ENCODE measurements at places on chromosomes 2 and 18.
A peak's percentile ranks its signal among the peaks of the same experiment; 100 is the strongest.

- no peak for DNase-seq
These were observed 229.4 kb upstream of the SMAD2 start for GRCh38 chr18:48159816-48160215.

DNA sequence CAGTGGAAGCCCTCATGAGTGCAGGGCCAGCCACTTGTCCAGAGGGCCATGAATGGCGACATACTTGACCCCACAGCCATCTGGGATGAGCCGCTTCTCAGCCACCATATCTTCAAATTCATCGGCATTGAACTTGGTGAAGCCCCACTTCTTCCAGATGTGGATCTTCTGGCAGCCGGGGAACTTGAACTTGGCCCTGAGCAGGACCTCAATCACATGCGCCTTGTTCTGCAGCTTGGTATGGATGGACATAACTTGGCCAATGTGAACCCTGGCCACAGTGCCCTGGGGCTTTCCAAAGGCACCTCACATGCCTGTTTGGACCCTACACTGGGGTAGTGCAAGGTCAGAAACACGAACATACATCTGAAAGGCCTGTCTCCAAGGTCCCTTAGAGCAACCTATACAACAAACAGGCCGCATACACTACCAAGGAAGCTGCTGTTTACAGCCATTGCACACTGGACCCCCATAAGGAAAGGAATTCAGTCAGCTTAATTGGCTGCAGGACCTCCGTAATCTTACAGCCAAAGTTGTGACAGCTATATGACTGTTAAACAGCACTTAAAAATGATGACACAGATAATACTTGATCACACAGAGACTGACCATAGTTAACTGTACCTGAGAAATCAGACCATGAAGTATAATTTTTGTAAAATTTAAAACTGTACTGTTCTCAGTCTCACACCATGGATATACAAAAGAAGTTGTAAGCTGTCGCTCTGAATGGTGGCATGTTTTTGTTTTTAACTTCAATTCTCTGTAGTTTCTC is 53.8 kb downstream of the USP34 start:
- DNase-seq: no peak

DNA sequence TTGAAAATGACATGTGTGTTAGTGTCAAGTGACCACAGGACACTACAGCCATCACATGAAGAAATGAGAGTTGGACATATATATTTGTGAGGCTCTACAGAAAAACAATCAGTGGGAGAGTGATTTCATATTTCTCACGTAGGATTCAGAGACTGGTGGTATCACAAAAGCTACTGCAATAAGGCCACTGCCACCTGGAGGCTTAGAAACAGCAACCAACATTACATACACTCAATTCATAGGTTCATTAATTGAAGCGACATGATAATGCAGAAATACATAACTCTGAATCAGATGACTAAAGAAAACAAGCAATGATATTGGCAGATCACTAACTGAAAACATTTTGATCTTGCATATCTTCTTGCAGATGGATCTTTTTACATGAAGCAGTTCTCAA is 248.1 kb upstream of the KLHL14 start:
- DNase-seq: no peak

- DNase-seq: no peak
These were observed 11.3 kb upstream of the ARHGEF4 start for GRCh38 chr2:130825231-130825965.

GRCh38 chr2:129766374-129766993 is 213.0 kb upstream of the RAB6C start:
- DNase-seq: no peak

- no peak for DNase-seq
These were observed 118.3 kb upstream of the KLHL14 start for GRCh38 chr18:32891130-32891529.

DNA sequence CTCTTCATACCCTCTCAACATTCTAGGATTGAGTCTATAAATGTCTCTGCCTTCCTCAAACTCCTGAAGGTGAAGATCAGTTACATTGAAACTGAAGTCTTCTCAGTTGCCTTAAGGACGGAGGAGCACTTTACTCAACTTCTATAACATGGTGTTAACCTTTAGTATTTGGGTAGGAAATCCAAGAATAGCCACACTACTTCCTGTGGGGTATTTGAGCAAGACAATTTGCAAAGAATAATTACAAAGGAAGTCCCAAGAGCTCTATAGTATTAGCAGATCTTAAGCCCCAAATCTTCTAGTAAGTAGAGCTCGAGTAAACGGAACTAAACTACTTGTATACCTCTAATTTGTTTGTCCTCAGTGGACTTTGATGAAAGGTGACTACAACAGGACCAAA is 80.9 kb downstream of the SP100 start:
- DNase-seq: no peak

DNA sequence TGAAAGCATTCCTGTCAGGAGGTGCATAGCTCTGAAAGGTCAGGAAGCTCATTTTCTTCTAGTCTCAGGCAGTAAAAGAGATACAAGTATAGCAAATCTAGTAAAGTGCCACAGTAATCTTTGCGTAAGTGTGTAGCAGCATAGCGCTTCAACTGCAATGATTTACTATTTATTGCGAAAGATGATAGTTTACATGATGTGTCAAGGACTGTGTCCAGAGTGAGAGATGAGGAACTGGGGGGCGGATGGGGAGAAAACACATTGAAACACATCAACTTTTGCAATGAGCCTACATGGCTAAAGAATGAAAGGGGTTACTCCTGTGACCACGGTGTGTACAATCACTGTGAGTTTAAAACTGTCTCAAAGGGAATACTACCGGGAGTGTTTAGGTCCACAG is 644.4 kb downstream of the GALR1 start:
- no peak for DNase-seq

- no peak for DNase-seq
These were observed 102.2 kb upstream of the UXS1 start for GRCh38 chr2:106296182-106296815.

DNA sequence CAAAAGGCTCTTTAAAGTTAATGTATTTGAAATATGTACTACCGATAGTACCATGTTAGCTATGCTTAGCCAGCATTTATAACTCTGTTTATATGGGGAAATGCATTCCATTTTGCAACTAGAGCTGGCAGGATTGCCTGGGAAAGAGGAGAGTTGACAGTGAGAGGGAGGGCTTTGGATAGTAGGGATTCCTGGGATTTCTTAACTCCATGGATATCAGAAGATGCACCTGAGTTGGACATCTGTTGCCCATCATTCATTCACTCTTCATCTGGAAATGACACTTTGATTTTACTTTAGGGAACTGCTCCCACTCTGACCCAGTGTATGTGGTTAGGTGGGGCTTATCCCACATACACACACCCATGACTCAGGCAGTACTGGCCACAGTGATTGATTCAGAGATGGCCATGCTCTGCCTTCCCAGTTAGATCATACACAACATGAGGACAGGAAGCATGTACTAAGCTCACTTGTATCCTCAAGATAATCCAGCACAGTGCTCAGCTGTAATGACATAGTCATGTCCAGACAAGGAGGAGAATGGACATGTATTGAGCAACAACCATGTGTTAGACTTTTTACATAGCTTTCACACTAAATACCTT is 248.8 kb downstream of the MREG start:
- peak; percentile 12 for DNase-seq

GRCh38 chr18:10041180-10041579 is 127.4 kb downstream of the VAPA start:
- no peak for DNase-seq

GRCh38 chr2:158967731-158968395 is 577 bp upstream of the TANC1 start:
- peak; percentile 59 for DNase-seq

- DNase-seq: no peak
These were observed 83.5 kb downstream of the INO80D start for GRCh38 chr2:206002440-206002839.

DNA sequence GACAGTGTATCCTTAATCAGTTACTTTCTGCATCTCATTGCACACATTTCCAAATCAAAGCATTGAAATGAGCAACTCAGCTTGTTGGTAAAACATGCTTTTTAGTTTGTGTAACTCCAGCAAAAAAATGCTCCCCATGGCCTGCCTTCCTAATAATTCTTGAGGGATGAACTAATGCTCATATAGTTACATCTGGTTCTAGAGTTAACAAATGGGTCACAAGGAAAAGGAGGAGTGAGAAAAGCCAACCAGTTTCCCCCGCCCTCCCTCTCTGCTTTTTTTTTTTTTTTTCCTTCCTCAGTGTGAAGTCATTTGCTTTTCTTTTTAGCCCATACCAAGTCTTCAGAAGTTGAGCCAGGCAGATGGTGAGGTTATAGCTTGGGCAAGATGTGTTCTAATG is 231.7 kb downstream of the MTX2 start:
- DNase-seq: no peak

- DNase-seq: peak; percentile 11
These were observed 1080.7 kb upstream of the CELF4 start for GRCh38 chr18:38646296-38646695.

GRCh38 chr2:240374085-240374907 is 61.2 kb upstream of the GPC1 start:
- DNase-seq: peak; percentile 96

- DNase-seq: no peak
These were observed 1.2 kb upstream of the MLPH start for GRCh38 chr2:237485844-237486243.

DNA sequence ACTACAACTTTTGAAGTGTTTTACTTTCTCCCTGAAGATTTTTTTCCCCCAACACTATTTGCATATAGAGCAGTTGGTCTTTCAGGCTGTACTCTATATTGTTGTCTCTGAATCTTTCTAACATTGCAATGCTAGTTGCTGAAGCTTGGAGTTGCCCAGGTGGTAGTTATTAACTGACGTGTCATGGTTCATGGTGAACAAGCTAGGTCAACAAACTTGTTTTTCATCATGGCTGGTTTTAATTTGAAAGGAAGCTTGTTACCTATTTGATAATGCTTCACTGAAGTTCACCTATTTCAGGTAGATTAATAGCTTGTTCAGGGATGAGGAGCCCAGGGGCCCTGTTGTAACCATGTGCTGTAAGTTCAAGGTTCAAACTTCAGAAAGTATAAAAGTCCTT is 158.8 kb upstream of the ZEB2 start:
- DNase-seq: no peak

DNA sequence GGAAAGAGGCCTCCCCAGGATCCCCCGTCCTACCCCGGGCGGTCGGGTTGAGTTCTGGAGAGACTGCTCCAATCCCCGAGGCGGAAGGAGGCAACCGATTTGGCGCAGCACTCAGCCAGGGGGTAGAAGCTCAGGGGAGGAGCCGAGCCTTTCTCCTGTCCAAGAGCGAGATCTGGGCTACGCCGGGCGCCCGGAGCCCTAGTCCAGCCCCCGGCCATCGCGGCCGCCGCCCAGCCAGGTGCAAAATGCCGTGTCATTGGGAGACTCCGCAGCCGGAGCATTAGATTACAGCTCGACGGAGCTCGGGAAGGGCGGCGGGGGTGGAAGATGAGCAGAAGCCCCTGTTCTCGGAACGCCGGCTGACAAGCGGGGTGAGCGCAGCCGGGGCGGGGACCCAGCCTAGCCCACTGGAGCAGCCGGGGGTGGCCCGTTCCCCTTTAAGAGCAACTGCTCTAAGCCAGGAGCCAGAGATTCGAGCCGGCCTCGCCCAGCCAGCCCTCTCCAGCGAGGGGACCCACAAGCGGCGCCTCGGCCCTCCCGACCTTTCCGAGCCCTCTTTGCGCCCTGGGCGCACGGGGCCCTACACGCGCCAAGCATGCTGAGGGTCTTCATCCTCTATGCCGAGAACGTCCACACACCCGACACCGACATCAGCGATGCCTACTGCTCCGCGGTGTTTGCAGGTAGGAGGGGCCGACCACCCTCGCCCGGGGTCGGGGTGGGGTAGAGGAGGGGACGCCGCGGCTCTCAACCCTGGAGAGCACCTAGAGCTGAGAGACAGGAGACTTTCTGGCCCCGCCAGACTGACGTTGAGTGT is at the start of gene DYSF:
Gene DYSF (plus strand): TSS at position 158 of the 817 bp plus-strand sequence.
- DNase-seq: peak; percentile 91

- DNase-seq: no peak
These were observed 481.2 kb downstream of the NUP35 start for GRCh38 chr2:183605440-183605839.

GRCh38 chr2:11598228-11598731 is 64.4 kb downstream of the GREB1 start:
- no peak for DNase-seq

GRCh38 chr2:160510617-160511016 is 17.0 kb upstream of the RBMS1 start:
- DNase-seq: peak; percentile 83

GRCh38 chr18:56841836-56842235 is 190.7 kb downstream of the WDR7 start:
- no peak for DNase-seq

DNA sequence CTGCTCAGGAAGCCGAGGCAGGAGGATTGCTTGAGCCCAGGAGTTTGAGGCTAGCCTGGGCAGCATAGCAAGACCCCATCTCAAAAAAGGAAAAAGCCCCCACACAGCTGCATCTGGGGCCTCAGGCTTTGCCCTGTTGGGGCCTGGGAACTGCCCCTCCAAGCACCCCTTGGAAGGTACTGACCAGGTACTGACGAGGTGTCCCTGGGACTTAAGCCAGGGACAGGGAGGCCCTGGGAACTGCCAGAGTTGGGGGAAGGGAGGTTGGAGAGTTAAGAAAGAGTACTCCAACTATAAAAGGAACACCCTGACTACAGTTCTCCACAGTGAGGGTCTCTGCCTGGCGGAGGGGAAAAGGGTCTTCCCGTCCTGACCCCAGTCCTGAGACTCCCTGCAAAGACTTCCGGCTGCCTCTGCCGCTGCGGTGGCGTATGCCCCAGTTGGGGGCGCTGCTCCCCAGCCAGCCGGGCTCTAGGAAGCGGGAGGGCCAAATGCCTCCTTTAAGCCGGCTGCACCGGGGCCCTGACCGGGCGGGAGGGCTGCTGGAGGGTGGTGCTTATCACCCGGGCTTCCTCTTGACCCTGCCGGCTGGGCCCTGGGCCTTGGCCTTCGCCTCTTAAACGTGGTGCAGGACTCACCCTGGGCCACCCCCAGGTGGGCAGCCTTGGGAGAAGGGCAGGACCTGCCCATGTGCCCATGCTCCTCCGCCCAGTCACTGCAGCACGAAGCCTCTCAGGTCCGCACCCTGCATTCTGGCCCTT is 12.8 kb downstream of the SLC30A3 start:
- no peak for DNase-seq

- DNase-seq: no peak
These were observed 198.0 kb downstream of the HDAC4 start for GRCh38 chr2:239202836-239203235.

GRCh38 chr2:152380261-152381055 is 45.5 kb downstream of the FMNL2 start:
- no peak for DNase-seq

DNA sequence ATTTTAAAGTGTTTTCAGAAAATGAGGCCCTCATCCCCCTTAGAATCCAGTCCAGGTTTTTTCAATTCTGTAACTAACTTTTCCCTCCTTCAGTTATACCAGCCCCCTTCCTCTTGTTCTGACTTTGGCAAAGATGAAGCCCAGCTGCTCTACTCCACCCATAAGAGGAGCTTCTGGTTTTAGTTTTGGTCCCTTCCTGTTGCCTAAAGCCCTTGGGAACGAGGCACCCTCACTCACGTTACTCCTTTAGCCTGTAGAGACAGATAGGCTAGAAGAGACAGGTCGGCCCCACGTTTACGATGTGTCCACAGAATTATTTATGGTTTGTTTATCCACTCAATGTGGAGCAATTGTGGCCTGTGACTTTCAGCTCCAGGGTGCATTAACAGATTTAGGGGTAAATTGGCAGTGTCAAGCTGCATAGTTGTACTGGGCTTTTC is 454.2 kb upstream of the TNP1 start:
- DNase-seq: no peak
